GM12891 (cell line): ENCODE measurements at places on chromosomes 2 and 18.

DNA sequence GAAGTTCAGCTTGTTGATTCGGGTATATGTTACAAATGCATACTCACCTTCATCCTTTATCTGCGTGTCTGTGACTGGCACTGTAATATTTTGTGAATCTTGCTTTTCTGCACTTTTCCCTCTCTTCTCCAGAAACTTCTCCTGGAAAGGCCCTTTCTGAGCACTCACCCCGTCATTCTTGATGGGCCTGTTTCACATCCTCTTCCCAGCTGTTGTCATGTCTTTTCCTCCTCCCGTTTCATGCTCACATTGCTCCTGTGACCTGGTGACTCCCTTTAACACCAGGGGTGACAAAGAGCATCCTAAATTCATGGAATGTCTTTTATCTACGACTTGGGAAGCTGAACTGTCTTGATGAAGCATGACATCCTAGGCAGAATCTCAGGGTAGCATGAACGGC lies 65.8 kb downstream of the CD8B2 start:
- no peak for DNase-seq

- no peak for DNase-seq
Observed at GRCh38 chr18:12836551-12836950, 47.5 kb downstream of the PTPN2 start.

DNA sequence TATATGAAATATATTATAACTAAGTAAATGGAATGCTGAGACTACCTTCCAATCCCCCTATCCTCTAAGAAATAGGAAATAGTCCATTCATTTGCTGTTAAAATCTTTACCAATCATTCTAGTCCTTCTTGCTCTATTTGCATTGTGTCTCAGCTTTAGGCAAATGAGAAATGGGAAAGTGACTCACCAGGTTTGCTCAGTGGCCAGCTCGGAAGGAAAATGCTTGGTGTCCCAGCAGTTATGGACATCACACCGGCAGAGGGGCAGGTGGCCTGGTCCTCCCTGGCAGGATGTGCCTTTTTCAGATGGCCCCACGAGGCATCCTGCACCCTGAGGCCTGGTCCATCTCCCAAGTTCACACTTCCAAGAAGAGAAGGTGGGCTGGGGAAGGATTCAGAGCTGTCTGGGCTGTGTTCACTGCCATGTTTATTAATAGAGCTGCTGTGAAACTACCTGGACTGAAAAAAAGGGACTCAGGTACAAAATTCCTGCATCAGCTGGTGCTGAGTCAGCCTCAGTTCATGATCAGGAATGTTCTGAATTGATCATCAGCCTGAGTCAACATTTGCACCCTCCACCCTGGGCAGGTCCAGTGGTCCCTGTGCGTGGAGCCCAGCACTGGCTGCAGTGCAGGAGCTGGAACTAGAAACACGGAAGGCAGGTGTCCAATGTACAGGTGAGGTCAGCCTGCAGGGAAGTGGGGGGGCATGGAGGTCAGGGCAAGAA lies 60.1 kb upstream of the ARL4C start:
- DNase-seq, result no peak

DNA sequence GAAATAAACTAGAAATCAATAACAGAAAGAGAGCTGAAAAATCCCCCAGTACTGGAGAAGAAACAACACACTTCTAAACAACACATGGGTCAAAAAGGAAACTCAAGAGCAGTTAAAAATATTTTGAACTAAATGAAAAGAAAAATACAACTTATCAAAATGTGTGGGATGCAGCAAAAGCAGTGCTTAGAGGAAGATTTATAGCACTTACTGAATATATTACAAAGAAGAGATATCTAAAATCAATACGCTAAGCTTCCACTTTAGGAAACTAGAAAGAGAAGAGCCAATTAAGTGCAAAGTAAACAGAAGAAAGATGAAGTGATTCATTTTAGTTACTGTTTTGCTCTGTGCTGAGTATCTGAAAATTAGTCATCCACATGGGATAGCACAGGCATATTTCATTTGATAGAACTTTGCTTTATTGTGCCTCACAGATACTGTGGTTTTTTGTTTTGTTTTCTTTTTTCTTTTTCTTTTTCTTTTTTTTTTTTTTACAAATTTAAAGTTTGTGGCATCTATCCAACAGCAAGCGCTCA lies 17.0 kb downstream of the TGFA start:
- no peak for DNase-seq

DNA sequence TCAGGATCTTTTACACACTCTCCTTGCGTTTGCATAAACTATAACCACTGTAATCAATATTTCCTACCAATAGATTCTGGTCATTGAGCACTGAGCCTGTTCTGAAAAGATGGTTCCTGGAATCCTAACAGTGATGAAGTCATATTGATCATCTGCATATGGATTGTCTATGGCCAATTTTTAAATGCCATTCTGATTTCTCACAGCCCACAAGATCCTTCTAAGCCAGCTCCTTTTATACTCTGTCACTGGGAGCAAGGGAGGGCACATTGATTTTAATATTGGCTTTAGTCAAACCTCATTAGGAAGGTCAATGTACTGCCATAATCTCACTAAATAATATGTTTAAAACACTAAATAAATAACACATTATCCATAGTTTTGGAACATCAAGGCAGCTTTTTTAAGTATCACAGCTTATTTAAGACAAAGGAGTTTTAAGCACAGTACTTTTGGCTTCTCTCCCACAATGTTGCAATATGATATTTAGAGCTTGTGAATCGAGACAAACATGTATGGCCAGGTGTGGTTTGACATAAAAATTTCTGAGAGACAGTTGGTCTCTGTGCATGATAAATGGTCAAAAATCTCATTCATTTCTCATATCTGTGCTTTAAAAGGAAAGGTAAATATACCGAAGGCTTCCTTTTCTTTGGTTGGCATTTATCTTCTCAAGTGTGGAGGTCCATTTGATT lies 267.3 kb downstream of the MTX2 start:
- DNase-seq, result no peak

DNA sequence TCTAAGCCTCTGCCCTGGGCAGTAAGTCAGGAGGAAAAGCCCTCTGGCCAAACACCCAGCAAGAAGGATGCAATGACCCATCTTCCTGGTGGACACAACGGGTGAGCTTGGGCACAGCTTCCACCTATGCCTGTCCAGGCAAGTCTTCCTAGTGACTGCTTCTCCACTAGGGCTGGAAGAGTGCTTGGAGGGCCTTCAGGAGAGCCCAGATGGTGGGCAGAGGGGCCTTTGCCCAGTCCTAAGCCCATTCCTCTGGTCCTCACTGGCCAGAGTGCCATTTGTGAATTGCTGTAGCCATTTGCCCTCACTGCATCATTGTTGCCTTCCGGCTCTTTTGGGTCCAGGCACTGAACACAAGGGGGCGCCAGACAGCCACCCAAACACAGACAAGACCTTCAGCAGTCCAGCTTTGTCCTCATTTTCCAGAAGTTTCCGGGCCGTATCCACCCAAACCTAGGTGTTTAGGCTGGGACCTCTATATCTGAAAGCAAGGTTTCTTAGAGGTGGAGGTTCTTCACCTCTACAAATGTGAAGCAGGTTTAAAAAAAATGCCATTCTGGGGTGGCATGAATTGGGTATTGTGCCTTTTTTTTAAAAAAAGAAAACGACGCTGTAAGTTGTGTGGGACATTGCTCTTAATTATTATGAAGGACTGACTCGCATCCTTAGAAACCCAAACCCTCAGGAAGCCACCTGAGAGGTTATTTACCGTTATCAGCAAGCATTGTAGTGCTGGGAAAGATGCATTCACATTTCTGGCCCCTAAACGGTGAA lies 29.5 kb downstream of the PAX8 start:
- peak; percentile 74 for DNase-seq

GRCh38 chr2:239688840-239689239 lies 288.0 kb upstream of the HDAC4 start:
- DNase-seq, result no peak

GRCh38 chr18:22268641-22269128 lies 99.3 kb downstream of the GATA6 start:
- DNase-seq, result no peak

DNA sequence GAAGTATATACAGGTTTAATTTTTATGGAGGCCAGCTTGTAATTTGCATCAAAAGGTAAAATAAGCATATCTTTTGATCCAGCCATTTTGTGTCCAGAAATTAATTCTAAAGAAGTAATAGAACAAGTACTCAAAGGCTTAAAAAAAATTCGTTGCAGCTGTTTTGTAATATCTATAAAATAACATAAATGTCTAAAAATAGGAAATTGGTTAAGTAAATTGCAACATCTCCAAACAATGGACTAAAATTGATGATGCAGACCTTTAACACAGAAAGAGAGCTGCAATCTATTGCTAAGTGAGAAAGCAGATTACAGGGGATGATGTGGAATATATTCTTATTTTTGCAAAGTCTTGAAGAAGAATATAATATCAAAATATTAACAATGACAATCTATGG lies 19.4 kb downstream of the AAK1 start:
- DNase-seq, result no peak

DNA sequence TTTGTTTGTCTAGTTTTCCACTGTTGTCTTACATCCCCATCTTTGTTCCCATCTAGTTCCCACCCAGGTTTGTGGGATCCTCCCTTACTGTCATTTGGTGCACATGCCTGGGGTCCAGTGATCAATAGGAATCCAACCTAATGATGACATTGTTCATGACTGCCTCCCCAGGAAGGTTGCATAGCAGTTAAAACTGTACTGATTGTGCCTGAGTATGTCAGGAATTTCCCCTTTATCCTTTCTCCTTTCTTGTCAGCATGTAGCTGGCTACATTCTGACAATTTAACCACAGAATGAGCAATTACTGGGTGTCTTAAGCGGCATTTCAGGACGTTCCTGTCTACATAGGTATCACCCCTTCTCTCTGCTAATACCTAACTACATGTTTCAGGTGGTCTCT lies 653.0 kb downstream of the CNTNAP5 start:
- DNase-seq, result no peak

DNA sequence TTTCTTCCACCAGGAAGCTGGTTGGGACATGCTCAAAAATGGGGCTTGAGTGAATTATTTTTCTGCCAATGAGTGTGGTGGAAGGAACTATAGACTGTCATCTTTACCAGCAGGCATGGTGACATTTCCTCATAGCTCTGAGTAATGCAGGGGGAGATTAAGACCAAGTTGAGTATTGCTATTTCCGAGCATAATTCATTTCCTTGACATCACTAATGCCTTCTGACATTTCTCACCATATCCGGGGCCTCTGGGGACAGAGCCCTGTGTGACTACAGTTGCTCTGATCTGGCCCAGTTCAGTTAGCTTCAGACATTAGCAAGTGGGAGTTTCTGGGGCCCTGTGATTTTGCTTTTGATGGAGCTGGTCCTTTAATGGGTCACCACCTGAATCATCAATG lies 410.4 kb downstream of the MEIS1 start:
- DNase-seq, result no peak

DNA sequence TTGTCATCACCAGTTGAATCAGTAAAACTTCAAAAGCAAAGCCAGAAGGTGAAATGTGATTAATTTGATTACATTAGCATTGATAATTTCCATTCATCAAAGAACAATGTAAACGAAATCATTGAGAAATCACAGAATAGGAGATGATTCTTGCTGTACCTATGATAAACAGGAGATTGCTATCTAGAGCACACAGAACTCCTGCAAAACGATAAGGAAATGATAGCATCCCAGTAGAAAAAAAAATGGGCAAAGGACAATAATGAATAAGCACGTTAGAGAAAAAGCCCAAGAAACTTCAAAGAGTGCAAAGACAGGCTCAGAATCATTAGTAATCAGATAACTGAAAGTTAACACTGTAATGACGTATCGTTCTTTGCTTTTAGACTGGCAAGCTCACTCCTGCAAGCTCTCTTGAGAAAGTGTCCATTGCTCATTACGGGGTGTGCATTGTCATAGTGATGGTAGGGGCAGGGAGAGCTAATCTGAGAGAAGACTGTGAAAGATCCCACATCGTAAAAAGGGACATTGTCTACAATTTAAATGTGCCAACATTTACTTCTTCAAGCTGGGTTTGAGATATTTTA lies 143.6 kb downstream of the SPP2 start:
- no peak for DNase-seq

GRCh38 chr2:102078773-102079172 lies 63.8 kb upstream of the IL1R1 start:
- no peak for DNase-seq

GRCh38 chr2:106168657-106169056 lies 25.4 kb downstream of the UXS1 start:
- no peak for DNase-seq

DNA sequence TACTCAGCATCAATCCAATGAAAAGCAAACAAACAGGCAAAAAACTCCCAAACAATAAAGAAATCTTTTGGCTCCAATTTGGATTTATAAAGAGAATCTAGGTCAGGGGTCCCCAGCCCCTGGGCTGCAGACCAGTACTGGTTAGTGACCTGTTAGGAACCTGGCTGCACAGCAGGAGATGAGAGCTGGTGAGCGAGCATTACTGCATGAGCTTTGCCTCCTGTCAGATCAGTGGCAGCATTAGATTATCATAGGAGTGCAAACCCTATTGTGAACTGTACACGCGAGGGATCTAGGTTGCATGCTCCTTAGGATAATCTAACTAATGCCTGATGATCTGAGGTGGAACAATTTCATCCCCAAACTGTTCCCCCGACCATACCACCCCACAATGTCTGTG lies 102.2 kb downstream of the KIAA1328 start:
- DNase-seq, result no peak

DNA sequence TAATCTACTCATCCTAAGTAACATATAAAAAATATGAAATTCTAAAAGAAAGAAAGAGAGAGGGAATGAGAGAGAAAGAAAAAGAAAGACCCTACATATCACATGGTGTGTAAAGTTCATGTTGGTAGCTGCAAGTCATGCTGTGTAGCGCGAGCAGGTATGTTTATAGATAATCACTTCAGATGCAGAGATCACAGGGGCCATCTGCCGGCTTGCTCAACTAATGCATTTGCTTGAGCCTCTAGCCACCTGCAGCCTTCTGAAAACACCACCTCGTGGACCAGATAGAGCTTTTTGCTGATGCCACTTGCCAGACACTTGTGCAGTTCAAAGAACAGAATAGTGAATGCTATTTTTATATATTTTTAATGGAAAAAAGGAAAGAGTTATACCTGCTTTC lies 37.6 kb downstream of the CDH7 start:
- DNase-seq, result no peak

DNA sequence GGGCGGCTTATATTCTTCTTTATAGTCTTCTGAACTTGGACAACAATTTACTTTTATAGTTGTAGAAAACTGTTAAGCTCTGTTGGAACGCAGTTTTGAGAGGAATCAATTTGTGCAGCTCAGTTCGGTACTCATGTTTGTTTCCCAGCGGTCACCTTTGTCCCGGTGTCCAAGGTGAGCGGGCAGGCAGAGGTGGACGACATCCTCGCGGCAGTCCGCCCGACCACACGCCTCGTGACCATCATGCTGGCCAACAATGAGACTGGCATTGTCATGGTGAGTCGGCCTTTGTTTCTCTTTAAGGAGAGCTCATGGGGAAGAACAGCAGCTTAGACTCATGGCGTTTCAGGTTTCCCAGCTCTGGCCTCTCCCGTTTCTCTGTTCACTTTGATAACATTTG lies 18.6 kb upstream of the ESPNL start:
- no peak for DNase-seq
